Left lung (tissue), 14 donors: ENCODE measurements at places on chromosomes 5 and 9.

GRCh38 chr5:19930451-19930850 lies 57.5 kb downstream of the CDH18 start:
- no peak for DNase-seq

DNA sequence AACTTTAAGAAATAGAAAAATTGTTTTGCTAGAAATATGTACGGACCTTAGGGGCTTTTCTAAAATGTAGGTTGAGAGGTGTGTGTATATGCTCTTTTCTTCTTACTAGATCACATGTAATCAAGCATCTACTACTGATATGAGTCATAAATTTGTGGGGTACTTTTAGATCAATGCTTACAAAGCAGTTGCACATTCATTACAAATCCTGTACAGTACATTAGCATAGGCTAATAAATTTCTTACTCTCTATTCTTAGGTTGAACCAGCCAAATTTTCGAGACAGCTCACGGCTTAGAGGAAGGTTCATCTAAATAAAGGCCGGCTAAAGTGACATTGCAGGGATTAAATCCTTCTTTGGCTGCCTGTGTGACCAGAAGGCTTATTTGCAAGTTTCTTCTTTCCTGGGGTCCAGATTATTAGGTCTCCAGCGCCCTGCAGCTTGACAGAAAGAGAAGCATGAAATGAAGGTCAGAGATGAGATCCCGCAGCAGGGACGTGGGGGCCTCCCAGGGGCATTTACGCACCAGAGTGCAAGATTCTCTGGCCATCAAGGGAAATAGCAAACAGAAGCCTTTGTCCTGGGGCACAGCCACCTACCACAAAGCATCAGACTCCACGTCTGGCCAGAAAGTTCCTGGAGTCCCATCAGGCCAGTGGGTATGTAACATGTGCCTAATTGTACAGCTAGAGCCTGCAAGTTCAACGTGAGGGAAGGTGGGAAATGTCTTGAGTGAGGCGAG lies 53.0 kb downstream of the NIM1K start:
- no peak for DNase-seq

- peak; percentile 15 for DNase-seq
These were observed 47.7 kb downstream of the CNTRL start for GRCh38 chr9:121122246-121123032.

DNA sequence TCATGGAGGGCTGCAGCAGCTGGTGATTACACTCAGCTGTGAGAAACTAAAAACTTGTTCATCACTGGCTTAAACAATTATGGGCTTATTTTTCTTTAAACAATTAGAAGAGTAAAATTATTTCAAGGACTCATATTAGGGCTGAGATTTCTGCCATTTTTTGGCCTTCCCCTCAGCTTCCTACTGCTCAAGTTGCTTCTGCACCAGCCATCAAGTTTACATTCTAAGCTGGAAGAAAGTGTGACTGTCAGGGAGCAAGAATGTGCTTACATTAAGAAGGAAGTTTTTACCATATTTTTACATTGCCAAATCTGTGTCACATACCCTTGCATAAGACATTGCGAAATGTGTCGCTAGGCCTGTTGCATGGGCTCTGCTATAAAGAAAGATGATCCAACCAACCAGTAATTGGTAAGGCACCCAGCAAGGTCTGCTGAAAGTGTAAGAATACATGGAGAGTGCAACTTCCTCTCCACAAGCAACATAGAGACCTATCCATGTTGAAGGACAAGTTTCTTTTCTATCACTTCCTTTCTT lies 260.3 kb upstream of the CDH10 start:
- DNase-seq, result no peak

- no peak for DNase-seq
These were observed 194.4 kb upstream of the PPP1R2B start for GRCh38 chr5:156655732-156656131.

DNA sequence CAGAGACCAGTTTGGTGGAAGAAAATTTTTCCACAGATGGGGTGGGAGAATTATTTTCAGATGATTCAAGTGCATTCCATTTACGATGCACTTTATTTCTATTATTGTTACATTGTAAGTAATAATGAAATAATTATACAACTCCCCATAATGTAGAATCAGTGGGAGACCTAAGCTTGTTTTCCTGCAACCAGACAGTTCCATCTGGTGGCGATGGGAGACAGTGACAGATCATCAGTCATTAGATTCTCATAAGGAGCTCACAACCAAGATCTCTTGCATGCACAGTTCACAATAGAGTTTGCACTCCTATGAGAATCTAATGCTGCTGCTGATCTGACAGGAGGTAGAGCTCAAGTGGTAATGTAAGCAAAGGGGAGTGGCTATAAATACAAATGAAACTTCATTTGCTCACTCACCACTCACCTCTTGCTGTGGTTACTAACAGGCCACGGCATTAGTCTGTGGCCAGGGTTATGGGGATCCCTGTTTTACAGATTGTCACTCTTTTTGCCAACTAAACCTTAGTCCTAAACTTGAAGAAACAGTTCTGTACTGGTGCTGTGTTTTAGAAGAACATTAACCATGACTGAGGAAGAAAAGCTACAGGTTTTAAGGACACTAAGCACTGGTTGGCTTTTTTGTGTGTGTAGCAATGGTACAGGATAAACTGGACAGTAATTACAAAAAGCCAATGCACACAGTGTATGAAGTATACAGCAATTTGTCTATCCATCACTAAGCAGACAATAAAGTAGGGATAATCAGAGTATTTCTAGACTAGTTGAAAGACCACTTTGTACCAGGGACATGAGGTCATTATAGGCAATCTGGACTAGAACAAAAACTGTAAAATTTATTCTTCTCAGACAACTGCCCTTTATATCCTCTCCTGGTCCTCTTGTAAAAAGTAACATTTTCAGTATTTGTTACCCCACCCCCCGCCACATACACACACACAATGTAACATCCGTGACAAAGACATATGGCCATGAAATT lies 9.9 kb downstream of the TMEM232 start:
- DNase-seq, result no peak

DNA sequence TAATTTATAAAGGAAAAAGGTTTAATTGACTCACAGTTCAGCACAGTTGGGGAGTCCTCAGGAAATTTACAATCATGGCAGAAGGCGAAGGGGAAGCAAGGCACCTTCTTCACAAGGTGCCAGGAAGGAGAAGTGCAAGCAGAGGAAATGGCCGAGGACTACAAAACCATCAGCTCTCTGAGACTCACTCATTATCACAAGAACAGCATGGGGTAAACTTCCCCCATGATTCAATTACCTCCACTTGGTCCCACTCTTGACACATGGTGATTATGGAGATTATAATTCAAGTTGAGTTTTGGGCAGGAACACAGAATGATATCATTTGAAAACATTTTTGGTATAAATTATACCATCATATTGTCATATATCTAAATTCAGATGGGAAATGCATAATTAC lies 934.7 kb downstream of the CDH12 start:
- no peak for DNase-seq

DNA sequence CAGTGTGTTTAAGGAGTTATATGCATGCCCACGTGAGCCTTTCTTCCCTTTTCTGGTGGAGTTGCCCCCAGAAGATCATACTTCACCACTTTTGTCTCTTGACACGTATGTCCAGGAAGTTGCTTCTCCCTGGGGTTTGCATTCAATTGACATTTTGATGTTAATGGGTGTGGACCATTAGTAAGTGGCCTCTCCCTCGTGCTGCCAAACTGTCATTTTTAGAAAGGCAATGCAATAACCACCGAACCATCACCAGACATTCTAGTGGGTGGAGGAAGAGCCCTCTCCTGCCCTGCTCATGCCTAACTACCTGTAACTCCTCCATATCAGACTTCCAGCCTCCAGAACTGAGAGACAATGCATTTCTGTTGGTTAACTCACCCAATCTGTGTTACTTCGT lies 290.8 kb downstream of the ATPSCKMT start:
- DNase-seq, result no peak

GRCh38 chr9:99126312-99126711 lies 21.4 kb downstream of the TGFBR1 start:
- no peak for DNase-seq

GRCh38 chr9:35516479-35516878 lies 26.6 kb downstream of the RUSC2 start:
- no peak for DNase-seq

DNA sequence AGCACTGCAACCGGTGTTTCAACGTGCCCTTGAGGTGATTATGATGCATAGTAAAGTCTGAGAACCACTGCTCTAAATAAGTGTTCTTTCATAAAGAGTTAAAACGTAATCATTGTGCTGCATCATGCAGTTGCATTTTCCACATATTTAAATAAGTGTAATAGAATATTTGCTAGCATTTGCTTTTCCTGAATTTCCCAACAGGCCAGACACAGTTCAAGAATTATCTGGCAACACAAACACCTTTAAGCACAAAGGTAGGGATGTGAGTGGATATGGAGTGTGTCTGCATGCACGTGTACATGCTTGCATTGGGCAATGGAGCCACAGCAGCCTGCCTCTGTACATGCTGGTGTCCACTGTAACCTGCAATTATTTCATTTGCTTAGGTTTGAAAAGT lies 193.6 kb upstream of the PIK3R1 start:
- DNase-seq, result no peak

GRCh38 chr5:109411627-109412026 lies 1.9 kb upstream of the PJA2 start:
- DNase-seq, result no peak

- DNase-seq, result no peak
These were observed 1105.8 kb downstream of the CDH18 start for GRCh38 chr5:18882154-18882553.

DNA sequence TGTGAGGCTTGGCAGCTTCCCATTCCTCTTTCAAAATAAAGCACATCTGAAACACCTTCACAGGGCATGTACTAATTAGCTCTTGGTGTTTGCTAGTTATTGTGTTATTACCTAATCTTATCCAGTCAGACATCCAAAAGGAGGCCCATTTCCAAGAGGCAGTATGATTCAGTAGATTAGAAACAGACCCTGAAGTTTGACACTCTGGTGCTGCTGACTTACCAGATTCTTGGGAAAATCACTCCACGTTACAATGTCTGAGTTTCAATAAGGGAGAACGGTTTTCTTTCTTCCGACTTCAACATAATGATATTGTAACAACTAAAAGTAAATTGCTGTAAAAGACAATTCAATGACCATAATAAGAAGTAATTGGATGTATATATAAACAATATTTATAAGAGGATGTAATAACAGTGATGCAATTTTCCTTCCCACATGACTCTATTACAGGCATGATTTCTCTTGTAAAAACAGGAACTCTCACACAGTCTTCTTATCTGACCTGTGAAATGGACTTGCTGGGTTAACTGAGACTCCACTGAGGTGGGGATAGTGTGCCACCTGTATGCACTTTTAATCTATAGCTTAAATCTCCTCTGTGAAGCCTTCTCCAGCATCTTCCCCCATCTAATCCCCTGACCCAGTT lies 181.3 kb upstream of the ELL2 start:
- no peak for DNase-seq

GRCh38 chr9:79430619-79431018 lies 141.1 kb upstream of the TLE4 start:
- DNase-seq, result peak; percentile 22

DNA sequence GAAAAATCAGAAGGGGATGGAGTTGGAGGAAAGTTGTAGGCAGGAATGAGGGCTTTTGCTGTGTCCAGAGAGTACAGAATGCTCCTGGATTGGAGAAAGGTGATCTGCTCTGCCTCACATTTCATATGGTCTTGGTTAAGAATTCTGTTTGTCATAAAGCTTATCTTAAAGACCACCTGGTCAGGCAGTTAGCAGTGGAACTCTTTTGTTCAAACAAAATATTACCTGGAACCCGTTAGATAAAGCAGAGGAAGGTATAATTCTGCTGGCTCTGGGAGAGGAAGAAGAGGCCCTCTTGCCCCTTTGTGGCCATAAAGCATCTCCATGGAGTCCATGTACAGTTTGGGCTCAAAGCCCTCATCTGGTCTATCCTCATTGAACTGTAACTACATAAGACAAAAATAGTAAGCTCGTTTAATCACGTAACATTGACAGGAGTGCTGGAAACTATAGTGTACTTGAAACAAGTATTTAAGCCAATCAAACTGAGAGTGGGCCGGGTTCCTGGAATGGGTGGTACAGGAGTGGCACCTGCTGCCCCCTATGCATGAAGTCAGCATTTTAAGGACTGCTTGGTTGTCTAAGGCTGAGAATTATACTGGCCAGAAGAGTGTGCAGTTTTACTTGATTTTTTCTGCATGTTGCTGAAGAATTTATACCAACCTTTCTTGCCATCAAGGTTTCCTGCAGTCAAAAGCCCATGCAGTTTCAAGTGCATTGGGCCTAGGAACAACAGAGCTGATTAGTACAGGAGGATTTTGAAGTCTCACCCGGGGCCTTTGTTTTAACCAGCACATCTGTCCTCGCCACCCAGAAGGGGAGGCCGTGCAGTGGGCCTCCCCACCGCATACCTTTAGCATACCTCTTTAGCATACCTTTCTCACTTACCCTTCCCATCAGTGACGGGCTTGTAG lies 39.9 kb downstream of the STXBP1 start:
- DNase-seq, result no peak

- no peak for DNase-seq
These were observed 19.5 kb downstream of the ANKH start for GRCh38 chr5:14851999-14852526.

DNA sequence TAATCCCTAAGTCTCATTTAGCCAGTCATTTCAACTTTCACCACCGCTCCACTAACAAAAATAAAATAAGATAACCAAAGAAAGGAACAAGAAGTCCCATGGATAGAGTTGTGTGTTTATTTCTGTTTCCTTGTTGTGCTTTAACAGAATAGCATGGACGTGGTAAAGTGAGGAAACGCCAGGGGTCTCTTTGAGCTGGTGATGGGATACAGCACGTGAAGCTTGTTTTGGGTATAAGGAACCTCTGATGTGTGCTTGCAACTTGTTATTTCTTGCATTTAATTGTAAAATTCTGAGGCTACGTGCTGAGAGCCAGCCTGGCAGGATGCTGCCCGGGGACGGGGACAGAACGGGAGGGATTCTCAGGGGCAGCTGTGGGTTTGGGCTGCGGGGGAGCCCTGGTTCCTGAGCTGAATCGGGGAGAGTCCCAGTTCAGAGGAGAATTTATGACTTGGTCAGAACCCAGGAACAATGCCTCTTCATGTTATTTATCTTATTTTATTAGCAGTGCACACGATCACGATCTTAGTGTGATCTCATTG lies 63.4 kb downstream of the ANKRD33B start:
- DNase-seq, result no peak

GRCh38 chr9:125816321-125816720 lies 69.1 kb downstream of the PBX3 start:
- no peak for DNase-seq

DNA sequence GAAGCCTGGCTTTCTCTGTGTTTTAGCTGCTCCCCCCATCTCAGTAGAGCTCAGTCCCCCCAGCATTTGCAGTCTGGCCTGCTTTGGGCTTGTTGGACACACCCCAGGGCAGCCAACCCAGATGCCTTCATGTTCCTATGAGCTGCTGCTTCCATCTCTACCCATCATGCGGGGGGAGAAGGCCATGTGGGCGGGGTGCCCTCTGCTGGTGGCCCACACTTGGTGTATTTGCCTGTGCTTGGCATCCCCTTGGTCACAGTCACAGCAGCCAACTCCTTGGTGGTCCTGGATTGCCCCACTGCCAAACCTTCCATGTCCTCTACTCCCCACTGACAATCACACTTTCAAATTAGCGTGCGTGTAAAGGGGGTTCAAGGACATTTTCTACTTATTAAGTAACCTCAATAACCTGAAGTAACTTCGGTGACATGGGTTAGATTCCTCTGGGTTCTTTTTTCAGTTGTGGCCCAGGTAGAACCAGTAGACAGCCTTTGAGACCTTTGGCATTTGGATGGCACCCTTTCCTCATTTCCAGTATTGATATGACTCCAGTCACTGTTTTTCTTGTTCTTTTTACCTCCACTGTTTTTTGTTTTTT lies 42.8 kb downstream of the SNX30 start:
- peak; percentile 70 for DNase-seq

- no peak for DNase-seq
These were observed 74.3 kb upstream of the PTGER4 start for GRCh38 chr5:40605295-40605958.
